ENCODE measurements at places on chromosomes 16 and 17.
A peak's percentile ranks its signal among the peaks of the same experiment; 100 is the strongest.

- peak; percentile 49 for DNase-seq
Measured at GRCh38 chr16:85418978-85419491, 194.1 kb upstream of the GSE1 start.

DNA sequence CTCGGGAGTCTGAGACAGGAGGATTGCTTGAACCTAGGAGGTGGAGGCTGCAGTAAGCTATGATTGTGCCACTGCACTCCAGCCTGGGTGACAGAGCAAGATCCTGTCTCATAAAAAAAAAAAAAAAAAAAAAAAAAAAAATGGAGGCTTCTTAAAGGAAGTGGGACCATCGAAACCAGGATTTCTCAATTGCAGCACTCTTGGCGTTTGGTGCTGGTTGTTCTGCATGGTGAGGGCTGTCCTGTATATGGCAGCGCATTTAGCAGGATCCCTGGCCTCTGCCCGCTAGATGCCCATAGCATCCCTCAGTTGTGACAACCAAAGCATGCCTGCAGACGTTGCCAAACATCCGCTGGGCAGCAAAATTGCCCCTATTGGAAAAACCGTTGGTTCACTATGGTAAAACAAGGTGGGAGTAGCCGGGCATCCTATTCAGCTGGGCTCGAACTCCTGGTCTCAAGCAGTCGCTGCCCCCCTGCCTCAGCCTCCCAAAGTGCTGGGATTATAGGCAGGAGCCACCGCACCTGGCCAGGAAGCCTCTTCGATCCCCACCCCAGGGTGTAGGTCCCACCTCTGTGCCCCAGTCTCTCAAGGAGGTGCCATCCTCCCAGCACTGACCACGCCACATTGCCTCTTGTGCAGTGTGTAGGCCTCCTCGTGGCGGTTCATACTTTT is 6.5 kb upstream of the NPIPB7 start:
- DNase-seq: no peak

DNA sequence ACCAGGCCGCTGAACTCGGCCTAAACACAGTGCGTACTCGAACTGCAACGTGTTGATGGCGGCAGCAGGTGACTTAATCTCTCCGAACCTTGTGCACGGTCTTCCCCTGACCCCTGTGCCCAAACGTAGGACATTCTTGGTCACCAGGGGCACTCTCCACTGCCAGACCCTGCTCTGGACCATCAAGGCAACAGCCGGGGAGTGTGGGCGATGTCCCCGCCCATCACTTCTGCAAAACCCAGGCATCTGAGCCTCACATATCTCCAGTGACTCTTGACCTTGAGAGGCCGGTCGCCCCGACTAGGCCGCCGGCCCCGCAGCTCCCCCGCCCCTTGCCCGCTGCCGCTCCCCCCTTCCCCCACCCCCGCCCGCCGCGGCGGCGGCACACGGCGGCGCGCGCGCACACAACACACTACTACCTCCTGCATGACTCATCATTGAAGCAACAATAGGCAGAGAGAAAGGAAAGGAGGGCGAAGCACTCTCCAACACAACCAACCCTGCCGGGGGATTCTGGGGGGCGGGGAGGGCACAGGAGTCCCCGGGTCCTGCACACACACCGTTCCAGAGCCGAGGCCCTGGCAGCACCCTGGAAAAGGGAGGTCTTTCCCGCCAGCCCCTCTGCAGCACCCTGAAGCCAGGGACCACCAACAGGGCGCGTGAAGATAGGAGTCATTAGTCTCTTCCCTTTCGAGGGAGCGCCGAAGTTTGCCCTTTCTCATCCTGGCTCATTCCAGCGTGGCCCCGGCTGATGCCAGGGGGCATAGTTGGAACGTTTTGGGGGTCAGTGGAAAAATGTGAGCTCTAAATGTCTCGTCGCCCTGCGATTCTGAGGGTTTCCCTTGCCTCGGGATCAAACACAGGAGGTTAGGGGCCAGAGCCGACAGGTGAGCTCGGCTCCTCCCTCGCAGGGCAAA is 1.9 kb downstream of the MNT start:
- DNase-seq: peak; percentile 58

- no peak for DNase-seq
Measured at GRCh38 chr16:75534560-75535205, 1.2 kb downstream of the CHST5 start.

- DNase-seq: no peak
Measured at GRCh38 chr16:59067205-59067604, 333.1 kb upstream of the GOT2 start.

- DNase-seq: no peak
Measured at GRCh38 chr16:61555718-61556441, 480.4 kb downstream of the CDH8 start.
